Vagina (tissue), 2 donors: ENCODE measurements at places on chromosomes 11 and 22. TPM values are rescaled to one million over a fixed set of nuclear protein-coding genes. Genes with fewer than 3 reads are reported as not detected.

DNA sequence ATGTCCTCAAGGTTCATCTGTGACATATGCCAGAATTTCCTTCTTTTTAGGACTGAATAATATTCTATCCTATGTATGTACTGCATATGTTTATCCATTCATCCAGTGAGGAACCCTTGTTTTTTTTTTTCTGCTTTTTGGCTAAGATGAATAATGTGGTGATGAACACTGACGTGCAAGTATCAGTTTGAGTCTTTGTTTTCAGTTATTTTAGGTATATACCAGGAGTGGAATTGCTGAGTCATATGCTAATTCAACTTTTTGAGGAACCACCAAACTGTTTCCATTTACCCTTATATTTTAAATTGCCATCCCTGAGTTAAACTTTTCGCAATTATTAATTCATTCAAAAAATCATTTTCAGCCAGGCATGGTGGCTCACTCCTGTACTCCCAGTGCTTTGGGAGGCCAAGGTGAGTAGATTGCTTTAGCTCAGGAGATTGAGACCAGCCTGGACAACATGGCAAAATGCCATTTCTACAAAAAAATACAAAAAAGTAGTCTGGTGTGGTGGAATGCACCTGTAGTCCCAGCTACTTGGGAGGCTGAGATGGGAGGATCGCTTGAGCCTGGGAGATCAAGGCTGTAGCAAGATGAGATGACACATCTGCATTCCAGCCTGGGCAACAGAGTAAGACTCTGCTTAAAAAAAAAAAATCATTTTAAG, 64.2 kb downstream of the MICAL2 start:
- H3K27me3 ChIP-seq = no peaks in the 10 kb centered on the region
- peaks cover 18% of the 10 kb centered on the region for H3K4me1 ChIP-seq
- H3K36me3 ChIP-seq = no peaks in the 10 kb centered on the region

GRCh38 chr11:45322891-45323600, 36.9 kb upstream of the SYT13 start:
- H3K4me3 ChIP-seq = no peak overlapping the region
- no peaks in the 10 kb centered on the region for H3K27me3 ChIP-seq
- DNase-seq = peak; percentile 58
- H3K4me1 ChIP-seq = no peaks in the 10 kb centered on the region
- H3K36me3 ChIP-seq = no peaks in the 10 kb centered on the region
- H3K27ac ChIP-seq = no peak overlapping the region

- H3K4me1 ChIP-seq = no peaks in the 10 kb centered on the region
- no peaks in the 10 kb centered on the region for H3K27me3 ChIP-seq
- no peak for DNase-seq
These were observed 254.8 kb downstream of the GUCY1A2 start for GRCh38 chr11:106763501-106763900.

- no peaks in the 10 kb centered on the region for H3K36me3 ChIP-seq
- peak overlapping the region; percentile 47 for H3K4me3 ChIP-seq
- H3K27me3 ChIP-seq = no peaks in the 10 kb centered on the region
- H3K4me1 ChIP-seq = peaks cover 29% of the 10 kb centered on the region
- H3K27ac ChIP-seq = peak overlapping the region; percentile 89
These were observed 4.3 kb upstream of the WT1 start for GRCh38 chr11:32439501-32440210.

GRCh38 chr11:77710358-77710757, 72.8 kb upstream of the CLNS1A start:
- no peaks in the 10 kb centered on the region for H3K36me3 ChIP-seq
- H3K4me1 ChIP-seq = no peaks in the 10 kb centered on the region
- no peak overlapping the region for H3K4me3 ChIP-seq
- DNase-seq = no peak

The HBB gene
- 591 TPM for total RNA-seq
